H54 (cell line): ENCODE measurements at places on chromosomes 12 and 14.

DNA sequence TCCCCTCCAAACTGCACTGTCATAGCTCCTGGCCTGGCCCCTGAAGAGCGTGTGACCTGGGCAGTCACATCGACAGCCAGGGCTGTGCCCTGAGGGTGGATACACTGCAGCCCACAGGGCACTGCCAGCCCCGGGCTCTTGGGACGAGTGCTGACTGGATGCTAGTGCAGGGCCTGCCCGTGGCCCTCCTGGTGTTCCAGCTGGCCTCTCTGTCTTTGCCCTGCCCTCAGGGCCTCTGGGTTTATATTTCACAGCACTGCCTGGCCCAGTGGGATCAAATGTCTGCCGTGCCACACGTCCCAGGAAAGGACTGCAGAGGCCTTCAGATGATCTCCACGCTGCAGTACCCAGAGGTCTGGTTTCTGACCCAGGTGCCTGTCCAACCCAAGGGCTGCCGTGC is 10.1 kb upstream of the CCDC197 start:
- no peak for DNase-seq

DNA sequence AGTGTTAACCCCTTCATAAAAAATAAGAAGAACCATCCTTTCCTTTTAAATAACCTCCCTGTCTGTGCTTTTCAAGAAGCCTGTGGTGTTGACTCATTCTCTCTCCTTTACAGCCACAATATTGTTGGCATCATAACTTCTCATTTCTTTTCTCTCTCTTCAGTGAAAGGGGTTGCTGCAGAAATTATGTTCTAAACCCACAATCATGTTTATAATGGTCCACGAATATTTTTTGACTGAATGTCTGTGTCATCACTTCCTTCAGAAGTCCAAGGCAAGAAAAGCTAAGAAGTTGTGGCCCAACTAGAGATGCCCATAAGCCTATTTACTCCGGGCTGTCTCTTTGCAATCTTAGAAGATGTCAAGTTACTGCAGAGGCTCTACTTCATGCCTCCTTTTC is 488.3 kb downstream of the APAF1 start:
- DNase-seq = no peak

- no peak for DNase-seq
These were observed 266.9 kb downstream of the KTN1 start for GRCh38 chr14:55846826-55847446.

- DNase-seq = no peak
These were observed 7.0 kb downstream of the COL2A1 start for GRCh38 chr12:47997321-47997720.

- DNase-seq = no peak
These were observed 161.7 kb downstream of the CAND1 start for GRCh38 chr12:67430708-67431335.

DNA sequence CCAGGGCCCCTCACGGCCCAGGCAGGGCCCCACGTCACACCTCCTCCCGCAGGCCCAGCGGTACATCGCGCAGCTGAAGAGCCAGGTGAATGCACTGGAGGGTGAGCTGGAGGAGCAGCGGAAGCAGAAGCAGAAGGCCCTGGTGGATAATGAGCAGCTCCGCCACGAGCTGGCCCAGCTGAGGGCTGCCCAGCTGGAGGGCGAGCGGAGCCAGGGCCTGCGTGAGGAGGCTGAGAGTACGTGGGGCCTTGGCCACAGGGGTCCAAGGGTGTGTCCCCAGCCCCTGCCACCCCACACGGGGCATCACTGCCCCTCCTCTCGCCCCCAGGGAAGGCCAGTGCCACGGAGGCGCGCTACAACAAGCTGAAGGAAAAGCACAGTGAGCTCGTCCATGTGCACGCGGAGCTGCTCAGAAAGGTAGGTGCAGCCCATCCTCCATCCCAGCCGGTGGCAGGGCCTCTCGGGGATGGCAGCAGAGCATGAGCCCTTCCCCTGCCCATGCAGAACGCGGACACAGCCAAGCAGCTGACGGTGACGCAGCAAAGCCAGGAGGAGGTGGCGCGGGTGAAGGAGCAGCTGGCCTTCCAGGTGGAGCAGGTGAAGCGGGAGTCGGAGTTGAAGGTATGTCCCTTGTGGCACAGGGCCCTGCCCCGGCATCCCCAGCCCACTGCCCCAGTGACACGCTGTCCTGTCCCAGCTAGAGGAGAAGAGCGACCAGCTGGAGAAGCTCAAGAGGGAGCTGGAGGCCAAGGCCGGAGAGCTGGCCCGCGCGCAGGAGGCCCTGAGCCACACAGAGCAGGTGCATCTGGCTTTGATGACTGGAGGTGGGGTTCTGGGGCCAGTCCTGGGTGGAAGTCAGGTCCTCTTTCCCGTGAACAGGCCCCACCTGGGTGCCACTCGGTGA is 20.9 kb downstream of the HIP1R start:
- no peak for DNase-seq

DNA sequence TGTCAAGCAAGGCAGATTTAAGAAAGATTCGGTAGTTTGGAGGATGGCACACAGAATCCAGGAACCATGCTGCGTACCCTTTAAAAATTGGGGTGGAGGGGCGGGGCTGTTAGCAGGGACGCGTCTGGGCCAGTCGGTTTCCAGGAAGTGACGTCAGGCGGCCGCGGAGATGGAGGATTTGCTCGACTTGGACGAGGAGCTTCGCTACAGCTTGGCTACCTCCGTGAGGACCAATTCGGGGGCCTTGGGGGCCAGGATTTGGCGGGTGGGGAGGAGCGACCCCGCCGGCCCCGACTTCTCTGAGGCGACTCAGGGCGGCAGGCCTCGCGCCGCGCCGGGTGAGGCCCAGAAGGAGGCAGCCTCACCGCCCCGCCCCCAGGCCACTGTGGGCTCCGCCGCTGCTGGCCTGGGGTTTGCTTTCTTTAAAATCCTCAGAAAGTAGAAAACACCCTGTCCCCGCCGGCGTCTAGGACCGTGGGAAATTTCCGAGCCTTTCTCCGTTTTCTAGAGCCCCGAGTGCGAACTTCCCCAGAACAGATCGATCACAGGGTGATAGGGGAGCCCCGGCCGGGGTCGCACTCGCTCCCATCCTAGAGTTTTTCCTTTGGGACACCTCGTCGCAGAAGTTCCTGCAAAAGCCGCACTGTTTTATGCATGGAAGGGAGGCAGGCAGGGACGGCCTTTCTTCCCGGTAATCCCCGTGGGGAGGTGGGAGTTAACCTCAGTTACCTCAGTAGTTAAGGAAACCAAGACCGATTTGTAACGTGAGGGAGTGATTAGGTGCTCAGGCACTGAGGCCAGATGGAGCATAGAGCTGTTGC is at the start of gene IFT43:
IFT43 (plus strand) TSS at position 146 of the 821 bp plus-strand sequence; CDS start at position 170, 24 bp downstream.
- DNase-seq = peak; percentile 67

GRCh38 chr14:69260190-69260860 is 367 bp downstream of the GALNT16 start:
- DNase-seq = no peak

GRCh38 chr12:33832900-33833299 is 189.4 kb upstream of the ALG10 start:
- no peak for DNase-seq

GRCh38 chr12:101430456-101430855 is 22.9 kb upstream of the ARL1 start:
- DNase-seq = no peak

DNA sequence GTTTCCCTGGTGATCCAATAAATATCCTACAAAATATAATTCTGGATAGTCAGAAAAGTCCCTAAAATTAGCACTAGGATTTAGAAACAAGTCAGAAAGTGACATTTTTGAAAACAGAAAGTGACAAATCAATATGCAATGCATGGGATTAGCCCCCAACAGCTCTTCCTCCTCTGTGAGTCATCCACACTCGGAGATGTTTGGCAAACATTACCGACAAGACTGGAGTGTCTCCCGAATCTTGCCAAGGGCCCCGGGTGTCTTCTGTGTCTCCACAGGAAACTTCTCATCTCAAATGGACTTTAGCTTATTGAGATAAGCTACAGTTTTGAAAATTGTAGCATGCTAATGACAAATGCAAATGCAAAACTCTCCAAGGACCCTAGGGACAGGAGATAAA is 398.9 kb upstream of the CCDC196 start:
- no peak for DNase-seq

- no peak for DNase-seq
These were observed 43.8 kb downstream of the RIMBP2 start for GRCh38 chr12:130672089-130672820.

DNA sequence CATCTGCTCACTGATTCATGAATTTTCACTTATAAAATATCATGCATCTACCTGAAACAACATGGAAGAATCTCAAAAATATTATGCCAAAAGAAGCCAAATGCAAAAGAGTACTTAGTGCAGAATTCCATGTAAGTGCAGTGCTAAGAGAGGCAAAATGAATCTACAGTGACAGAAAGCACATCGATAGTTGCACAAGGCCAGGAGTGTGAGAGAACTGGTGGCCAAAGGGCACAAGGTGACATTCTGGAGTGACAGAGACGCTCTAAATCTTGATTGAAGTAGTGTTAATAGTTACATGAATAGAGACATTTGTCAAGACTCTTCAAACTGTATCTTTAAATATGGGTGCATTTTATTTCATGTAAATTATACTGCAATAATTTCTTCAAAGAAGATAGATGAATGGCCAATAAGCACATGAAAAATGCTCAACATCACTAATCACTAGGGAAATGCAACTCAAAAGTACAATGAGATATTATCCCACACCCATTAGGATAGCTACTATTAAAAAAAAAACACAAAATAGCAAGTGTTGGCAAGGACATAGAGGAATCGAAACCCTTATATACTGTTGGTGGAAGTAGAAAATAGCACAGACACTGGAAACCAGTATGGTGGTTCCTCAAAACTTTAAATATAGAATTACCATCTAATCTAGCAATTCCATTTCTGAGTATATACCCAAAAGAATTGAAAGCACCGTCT is 71.7 kb upstream of the KICS2 start:
- no peak for DNase-seq

DNA sequence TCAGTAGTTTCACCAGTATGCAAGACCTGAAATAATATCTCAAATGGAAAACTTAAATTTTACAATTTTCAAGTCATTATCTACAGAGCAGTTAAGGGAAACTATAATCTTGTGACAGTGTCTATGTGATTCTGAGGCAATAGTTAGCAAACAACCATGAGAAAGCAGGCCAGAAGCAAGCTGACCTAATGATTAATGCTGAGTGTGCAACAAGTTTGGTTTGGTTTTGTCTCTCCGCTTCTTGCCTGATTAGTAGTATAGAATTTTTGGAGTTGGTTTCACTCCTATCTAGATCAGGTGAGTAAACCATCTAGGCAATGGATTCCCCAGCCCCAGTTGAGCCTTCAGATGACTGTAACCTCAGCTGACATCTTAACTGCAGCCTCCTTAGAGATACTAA is 212.9 kb upstream of the NAV3 start:
- DNase-seq = no peak
